Germinal center (tissue), 1 donor: ENCODE measurements at places on chromosomes 1 and 21.
A peak's percentile ranks its signal among the peaks of the same experiment; 100 is the strongest.

DNA sequence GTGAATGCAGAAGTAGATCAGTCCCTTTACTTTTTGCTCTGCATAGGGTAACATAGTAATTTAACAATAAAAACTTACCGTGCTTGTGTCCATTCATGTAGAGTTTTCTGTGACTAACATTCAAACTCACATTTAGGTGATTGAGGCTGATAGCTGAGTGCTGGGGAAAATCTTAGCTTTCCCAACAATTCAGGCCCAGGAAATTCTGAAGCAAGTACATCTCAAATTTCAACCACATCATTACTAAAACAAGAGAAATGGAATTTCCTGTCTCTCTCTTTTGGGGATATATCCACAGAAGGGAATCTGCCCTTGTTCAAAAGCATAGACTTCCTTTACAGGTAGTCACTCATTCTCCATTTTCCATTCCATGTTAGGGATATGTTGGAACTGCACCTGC is 33.1 kb upstream of the C1orf146 start:
- no peak for DNase-seq

DNA sequence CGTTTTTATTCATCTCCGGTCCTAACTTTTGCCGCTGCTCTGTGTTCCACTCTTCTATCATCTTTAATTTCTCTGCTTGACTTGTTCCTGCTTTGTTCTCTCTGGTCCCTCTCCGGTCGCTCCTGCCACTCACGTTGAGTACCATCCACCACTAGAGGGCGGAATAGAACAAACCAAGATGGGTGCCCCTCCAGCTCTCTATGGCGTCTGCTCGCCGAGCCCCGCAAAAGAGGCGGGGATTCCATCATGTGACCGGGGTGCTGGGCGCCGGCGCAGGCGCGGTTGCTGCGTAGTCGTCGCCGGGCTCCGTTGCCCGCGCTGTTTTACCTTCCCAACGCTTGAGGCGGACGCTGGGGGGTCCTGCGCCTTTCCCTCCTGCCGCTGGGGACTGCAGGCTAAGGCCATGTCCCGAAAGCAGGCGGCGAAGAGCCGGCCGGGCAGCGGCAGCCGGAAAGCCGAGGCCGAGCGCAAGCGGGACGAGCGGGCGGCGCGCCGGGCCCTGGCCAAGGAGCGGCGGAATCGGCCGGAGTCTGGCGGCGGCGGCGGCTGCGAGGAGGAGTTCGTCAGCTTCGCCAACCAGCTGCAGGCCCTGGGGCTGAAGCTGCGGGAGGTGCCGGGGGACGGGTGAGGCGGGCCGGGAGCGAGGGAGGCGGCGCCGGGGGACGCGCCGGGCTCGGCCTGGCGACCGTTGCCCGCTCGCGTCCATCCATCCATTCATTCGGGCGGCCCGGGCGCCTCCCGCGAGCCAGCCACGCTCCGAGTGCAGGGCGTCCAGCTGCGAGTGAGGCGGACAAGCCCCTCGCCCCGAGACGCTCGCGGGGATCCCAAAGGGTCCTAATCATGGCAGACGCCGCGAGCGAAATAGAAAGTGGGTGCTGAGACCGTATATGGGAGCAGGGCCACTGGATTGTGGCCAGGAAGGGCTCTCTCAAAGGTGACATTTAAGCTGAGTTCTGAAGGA is at the start of gene OTUD3:
OTUD3 (plus strand) TSS at position 285 of the 961 bp plus-strand sequence; CDS start at position 404, 119 bp downstream.
- peak; percentile 98 for DNase-seq

- DNase-seq: no peak
Measured at GRCh38 chr1:235834620-235835019, 32.1 kb downstream of the LYST start.

DNA sequence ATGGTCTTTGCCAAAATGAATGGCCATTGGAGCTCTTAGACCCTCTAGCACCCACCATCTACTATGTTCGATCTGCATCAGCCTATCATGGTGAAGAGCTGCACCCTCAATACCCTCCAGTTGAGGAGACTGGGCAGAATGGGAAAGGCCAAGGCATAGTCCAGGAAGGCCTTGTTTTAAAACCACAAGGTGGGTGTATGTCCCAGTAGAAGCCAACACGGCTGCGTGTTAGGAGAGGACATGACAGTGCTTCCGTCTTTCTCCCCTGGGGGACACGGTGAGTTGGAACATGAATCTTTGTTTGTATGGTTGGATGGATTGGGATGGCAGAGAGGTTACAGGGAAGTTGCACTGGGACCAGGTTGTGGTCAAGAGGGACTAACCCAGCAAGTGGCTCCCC is 18.6 kb upstream of the SH3D21 start:
- no peak for DNase-seq

- no peak for DNase-seq
Measured at GRCh38 chr1:110927484-110928075, 36.1 kb downstream of the LRIF1 start.

- peak; percentile 61 for DNase-seq
Measured at GRCh38 chr1:183589874-183590243, 400 bp downstream of the NCF2 start.

DNA sequence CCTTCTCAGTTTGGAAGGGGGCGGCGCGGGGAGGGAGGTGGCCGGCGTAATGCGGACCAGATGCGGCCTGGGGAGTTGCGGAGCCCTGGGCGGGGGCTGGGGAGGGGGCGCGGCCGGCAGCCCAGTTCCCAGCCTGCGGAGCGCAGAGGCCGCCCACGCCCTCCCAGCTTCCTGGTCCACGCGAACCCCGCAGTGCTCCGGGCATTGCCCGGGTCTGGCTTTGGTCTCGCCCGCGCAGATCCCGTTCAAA is 695 bp downstream of the DMBX1 start:
- DNase-seq: no peak

DNA sequence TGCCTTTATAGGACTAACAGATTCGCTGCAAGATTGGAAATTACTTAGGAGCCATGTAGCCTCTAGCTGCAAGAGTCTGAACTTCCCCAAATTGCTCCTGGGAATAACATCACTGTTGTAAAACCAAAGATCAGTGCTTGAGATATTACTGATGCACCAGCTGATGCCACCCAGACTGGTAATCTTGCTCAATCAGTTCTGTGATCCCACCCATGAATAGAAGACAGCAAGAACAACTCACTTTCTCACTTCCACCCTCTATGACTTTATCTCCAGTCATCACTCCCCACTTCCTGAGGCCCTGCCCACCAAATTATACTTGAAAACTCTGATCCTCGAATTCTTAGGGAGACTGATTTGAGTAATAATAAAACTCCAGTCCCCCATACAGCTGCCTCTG is 1011.1 kb downstream of the PLA2G4A start:
- no peak for DNase-seq

GRCh38 chr1:48735796-48736195 is 40.9 kb downstream of the BEND5 start:
- no peak for DNase-seq

DNA sequence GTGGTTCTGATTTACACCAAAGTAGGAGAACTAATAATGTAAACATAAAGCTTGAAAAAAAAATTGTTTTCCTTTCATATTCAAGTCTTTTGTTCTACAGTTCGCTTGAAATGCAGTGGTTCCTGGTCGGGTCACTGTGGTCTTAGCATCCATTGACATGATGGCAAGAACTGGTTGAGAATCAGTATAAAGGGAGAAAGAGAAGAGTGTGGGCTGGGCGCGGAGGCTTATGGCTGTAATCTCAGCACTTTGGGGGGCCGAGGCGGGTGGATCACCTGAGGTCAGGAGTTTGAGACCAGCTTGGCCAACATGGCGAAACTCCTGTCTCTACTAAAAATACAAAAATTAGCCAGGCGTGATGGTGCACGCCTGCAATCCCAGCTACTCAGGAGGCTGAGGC is 250.9 kb downstream of the BACH1 start:
- no peak for DNase-seq

GRCh38 chr1:154663471-154664060 is 55.6 kb upstream of the ADAR start:
- DNase-seq: no peak

DNA sequence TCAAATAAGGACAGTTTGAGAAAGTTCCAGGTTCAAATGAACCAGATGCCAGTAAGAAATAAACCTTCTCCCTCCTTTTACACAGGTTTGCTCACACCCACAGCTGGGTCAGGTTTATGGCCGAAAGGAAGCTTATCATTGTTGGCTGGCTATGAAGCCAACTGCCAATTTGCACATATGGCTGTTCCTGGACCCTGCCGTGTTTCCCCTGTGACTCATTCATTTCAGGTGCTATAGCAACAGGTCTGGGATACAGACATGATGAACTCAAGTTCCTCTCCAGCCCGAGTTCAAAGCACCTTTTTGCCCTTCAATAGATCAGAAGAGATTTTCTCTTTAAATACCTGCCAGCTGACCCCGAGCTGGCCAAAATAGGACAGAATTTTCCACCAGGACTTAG is 134.4 kb upstream of the SMYD2 start:
- no peak for DNase-seq

GRCh38 chr1:51328279-51328678 is 2.1 kb downstream of the TTC39A start:
- no peak for DNase-seq

GRCh38 chr1:234170622-234171021 is 202.6 kb upstream of the COA6 start:
- DNase-seq: no peak

GRCh38 chr1:215001419-215002021 is 81.0 kb upstream of the KCNK2 start:
- no peak for DNase-seq

DNA sequence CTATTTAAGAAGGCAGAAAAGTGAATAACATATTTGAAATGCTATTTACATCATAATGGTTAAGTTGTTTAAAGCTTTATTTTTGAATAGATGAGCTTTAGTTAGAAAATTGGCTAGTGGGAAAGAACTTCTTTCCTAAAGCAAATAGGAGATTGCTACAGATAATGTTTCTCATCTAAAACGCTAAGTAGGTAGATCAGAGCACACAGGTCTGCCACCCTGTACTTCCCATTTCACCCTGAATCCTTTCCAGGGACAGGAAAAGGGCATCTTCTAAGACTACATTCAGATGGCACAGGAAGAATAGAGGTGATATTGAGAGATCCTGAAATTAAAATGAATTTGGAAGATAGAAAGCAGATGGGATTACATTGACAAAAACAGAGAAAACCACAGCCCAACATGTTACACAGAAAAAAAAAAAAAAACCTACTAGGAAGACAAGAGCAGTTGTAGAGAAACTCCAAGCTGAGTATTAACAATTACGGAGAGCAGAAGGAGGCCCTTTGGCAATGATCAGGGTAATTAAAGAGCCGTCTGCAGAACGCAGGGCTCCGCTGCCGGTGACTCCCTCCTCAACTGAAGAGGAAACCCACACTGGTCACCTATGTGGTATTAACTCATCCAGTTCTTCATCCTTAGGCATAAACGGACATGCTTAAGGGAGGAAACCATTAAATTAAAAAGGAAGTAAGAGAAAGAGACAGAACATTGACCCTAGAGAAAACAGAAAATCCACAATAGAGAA is 53.6 kb upstream of the MAP10 start:
- no peak for DNase-seq

- no peak for DNase-seq
Measured at GRCh38 chr1:245086389-245086969, 68.3 kb upstream of the KIF26B start.

- no peak for DNase-seq
Measured at GRCh38 chr1:150267896-150268295, 920 bp downstream of the APH1A start.

GRCh38 chr1:178055779-178056471 is 38.0 kb upstream of the RASAL2 start:
- DNase-seq: peak; percentile 36
